ENCODE measurements at places on chromosomes 6 and 20.

DNA sequence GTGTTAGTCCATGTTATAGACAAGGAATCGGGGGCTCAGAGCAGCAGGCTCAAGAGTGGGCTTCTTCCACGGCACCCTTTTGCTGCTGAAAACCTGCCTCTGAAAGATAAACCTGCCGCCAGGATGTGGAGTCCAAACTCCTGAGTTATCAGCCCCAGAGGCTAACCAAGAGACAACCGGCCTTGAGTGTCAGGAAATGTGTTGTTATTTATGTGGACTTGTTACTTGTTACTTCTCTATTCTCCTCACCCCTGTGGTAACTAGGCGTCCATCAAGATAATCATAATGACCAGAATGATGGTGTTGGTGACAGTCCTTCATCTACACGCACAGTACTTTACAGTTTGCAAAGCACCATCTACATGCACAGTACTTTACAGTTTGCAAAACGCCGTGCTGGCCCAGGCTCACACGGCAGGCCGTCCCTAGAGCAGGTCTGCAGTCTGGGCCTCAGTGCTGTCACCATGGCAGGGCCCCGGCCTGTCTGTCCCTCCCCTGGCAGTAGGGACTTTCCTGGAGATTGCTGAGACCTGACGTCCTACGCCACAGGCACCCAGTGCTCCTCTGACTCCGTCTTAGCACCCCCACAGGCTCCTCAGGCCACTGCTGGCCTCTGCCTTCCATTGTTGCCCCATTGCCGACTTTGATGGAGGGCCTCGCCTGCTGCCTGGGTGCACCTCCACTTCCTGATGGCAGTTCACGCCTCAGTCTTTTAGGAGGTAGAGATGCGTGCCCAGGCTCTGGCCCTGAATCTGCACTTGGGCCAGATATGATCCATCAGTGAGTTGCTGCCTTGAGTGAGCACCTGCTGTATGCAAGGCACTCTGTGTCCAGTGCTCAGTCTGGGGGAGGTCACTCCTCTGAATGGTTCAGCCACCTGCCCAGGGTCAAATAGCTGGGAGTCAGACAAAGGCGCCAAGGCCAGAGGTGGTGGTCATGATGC lies 9.1 kb upstream of the BPIFB4 start:
- no peak for DNase-seq

DNA sequence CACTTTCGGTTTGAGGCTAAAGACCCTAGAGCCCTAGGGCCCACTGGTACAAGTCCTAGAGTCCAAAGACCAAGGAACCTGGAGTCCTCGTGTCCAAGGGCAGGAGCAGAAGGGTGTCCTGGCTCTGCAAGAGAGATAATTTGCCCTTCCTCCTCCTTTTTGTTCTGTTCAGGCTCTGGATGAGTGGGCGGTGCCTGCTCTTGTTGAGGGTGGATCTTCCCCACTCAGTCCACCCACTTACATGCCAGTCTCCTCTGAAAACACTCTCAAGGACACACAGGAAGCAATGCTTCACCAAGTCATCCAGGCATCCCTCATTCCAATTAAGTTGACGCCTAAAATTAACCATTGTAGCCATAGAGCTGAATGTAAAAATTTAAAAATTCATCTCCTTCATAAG lies 102.1 kb downstream of the UST start:
- no peak for DNase-seq

DNA sequence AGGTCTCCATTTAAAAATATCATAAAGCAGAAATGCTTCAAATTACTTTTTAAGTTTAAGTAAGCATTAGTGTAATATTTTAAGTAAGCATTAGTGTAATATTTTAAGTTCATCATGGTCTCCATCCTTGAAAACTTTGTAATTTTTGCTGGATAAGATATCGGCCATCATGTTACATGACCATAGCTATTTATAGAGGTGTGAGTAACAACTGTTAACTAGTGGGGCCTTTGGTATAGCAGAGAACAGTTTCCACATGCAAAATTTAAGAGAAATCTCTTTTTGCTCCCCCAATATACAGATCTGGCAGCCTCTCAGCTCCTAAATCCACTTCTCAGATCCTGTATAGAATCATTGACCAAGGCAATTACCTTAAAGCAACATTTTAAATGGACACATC lies 468 bp downstream of the TRDN start:
- DNase-seq: no peak

GRCh38 chr6:16947375-16948015 lies 154.4 kb upstream of the STMND1 start:
- DNase-seq: no peak

GRCh38 chr20:5715071-5715841 lies 34.9 kb upstream of the SHLD1 start:
- DNase-seq: no peak

GRCh38 chr6:46281110-46281509 lies 110.3 kb upstream of the ENPP5 start:
- no peak for DNase-seq

DNA sequence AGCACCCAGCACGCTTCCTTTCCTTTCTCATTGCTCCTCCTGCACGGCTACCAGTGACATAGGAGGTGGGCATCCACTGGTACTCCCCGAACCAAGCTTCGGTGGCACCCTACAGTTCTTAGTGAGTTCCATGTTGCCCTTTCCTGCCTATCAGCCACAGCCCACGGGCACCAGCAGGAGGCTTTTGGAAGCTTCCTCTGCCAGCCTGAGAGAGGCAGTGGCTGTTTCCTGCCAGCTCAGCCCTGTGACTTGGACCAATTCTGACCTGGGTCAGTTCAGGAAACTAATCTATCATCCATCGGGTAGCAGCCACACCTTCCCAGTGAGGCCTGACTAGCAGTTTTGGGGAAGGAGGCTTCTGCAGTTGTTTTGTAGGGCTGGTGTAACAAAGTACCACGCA lies 176.4 kb upstream of the UST start:
- no peak for DNase-seq

DNA sequence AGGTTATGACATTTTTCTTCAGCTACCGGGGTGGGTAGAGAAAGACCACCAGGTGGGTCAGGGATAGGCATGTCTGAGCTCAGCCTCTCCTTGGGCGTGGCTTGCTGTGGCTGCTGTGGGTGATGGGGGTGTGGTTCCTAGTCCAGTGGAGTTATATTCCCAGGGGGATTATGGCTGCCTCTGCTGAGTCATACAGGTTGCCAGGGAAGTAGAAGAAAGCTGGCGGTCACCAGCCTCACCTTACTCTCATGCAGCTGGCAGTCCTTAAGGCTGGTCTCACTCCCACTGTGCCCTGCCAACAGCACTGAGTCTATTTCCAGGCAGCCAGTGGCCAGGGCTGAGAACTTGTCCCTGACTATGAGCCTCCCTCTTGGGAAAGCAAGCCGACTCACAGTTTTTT lies 130.0 kb downstream of the SCP2D1 start:
- no peak for DNase-seq

- no peak for DNase-seq
These were observed 131.6 kb upstream of the SOX4 start for GRCh38 chr6:21461844-21462518.

- no peak for DNase-seq
These were observed 92.4 kb downstream of the SCML4 start for GRCh38 chr6:107731422-107732319.

GRCh38 chr20:63483834-63484233 lies 11.4 kb upstream of the KCNQ2 start:
- DNase-seq: no peak

- DNase-seq: no peak
These were observed 9.1 kb upstream of the ARMC2 start for GRCh38 chr6:108839083-108839642.

DNA sequence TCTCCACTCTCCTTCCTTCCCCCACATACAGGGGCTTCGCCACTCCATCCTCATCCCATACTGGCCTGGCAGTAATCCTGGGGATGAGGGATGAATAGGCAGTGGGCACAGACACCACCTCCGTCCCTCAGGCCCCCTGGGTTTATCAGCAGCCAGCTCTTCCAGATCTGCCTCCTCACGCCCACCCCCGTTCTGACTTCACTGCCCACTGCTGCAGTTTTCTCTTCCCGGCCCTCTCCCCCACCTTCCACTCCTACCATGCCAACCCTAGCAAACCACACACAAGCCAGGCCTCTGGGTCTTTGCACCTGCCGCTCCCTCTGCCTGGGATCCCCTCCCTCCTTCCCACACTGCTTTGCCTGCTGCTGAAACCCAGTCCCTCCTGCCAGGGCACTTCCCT lies 22.3 kb downstream of the PNPLA1 start:
- no peak for DNase-seq

DNA sequence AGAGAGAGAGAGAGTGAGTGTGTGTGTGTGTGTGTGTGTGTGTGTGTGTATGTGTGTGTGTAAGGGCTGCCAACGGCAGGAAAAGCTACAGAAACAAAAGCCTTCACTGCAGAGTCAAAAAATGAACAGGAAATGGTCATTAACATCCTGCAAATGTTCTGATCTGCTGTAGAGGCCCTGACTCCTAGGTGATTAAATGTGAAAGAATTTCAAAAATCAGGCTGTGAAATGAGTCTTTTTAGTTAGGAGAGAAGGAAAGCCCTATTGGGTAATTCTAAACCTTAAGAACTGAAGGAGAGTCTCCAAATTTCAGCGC lies 166.5 kb upstream of the MYLIP start:
- DNase-seq: no peak

GRCh38 chr6:17197607-17198006 lies 83.6 kb upstream of the RBM24 start:
- no peak for DNase-seq

DNA sequence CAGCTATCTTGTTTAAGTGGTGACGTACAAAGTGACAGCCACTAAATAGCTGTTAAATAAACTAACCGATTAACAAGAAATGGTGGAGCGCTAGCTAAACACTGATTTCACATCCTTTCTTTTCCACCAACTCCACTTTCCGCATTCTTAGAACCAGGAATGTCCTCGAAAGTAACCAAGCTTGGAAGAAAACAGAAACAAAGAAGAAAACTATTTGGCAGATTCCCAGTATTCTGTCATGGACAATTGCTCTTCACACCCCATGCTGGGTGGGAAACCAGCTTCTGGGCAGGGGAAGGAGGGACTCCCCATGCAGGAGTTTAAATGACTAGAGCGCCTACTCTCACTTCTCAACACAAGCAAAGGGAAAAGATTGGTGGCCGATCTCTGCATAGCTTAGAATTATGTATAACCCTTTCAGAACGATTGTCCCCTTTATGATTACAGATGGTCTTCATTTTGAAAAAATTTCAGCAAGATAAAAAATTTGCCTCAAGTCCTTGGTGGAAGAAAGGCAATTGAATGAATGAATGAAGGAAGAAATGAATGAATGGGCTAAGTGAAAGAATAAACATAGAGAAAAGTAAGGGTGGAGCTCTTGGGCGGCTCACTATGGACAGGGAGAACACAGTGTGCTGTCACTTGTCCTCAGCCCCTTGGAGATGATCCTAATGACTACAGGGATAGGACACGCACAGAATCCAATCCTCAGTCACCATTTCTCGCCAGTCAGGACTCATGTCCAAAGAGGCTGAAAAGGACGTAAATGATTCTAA lies 148.7 kb upstream of the NEDD9 start:
- no peak for DNase-seq

DNA sequence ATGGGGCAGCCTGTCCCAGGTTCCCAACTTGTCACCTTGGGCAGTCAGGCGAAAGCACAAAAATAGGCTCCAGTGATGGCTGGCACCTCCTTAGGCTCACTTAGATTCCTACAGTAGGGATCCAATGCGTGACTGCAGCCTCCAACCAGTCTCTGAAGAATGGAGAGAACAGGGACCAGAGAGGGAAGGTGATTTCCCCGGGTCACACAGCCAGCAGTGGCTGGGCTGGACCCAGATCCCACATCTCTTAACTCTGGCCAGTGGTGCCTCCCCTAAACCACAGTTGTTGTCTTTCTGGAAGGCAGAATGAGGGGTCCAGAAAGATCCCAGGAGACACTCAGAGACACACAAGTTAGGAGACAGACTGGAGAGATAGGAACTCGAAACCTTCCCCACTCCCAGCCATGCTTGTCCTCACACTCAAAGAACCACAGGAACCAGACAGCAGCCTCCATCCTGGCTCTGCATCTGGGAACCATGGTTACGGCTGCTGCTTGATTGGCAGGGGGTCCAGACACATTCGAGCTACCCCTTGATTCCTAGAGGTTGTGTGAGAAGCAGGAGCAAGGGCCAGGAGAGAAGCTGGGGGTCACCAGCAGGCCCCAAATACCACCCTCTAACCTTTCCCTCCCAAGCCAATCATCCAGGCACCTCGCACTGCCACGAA lies 33.1 kb upstream of the SIRPA start:
- DNase-seq: no peak

DNA sequence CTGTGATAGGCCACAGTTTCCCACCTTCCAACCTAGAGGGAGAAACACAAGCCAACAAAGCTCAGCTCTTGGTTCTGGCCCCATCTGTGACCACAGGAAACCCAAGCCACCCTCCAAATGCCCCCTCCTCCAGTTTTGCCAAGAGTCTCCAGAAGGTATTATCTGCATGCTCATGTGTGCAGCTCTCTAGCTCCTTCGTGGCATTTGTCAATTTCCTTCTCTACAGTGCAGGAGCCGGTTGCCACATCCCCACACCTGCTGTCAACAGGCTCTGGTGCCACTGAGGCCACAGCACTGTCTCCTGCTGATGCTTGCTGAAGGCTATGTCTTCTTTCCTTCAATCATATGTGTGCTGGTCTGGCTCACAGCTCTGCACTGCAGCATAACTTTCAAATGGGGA lies 177.2 kb downstream of the CLIC5 start:
- no peak for DNase-seq

- no peak for DNase-seq
These were observed 24.0 kb upstream of the NPBWR2 start for GRCh38 chr20:64131406-64131805.

DNA sequence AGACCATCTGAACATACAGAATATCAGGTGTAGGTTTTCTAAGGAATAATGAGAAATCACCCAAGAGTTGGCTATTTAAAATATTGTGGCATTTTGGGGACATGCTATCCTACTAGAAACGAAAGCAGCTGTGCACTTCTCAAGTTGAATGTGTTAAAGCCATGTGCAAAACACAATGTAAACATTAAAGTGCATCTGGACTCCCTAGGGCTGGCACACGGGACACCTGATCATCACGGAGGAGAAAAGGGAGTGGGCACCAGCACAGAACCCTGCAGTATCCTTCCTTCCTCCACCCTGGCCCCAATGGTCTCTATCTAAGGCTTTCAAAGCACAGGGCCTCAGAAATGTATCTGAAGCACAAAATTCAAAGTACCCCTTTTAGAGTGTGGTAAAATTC lies 94.3 kb downstream of the INSM1 start:
- no peak for DNase-seq

DNA sequence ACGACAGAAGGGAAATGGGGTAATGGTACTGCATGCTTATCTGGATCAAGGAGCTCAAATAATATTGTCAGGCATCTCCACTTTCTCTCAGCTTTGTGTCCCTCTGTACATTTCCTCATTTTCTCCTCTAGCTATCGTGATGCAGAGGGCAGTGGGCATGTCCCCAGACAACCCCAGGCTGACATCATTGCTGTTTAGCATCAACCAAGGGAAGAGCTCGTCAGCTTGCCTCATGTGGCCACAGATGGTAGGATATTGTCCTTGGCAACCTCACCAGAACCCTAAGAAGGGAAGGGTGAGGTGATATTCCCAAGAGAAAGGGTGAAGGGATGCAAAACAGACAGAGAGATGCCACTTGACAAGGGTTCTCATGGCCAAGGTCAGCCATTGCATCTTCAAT lies 58.3 kb downstream of the MAFB start:
- no peak for DNase-seq

GRCh38 chr20:62409931-62410745 lies 3.1 kb upstream of the CABLES2 start:
- DNase-seq: no peak

Data from left forelimb (tissue), 1 donor.